MCF 10A (cell line): ENCODE measurements at places on chromosomes 4 and X. TPM values are rescaled to one million over a fixed set of nuclear protein-coding genes. Genes with fewer than 3 reads are reported as not detected.

DNA sequence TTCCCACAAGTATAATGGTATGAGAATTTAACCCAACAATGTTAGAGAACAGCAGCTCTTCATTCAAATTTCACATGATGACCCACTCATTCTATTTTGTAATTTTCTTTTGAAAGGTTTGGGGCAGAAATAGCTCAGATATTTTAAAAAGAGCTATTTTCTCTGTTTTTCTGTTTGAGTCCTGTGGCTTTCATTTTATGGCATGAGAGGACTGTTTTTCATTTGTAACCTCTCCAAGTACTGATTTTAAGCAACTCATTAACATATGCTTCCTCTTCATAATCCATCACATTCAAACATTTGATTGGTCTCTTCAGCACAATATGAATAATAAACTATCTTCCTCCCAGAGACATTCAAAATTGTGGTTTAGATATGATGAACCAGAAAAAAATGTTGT is 129.0 kb upstream of the TEX13A start:
- no peak overlapping the region for H3K27ac ChIP-seq
- peaks cover 2% of the 10 kb centered on the region for H3K27me3 ChIP-seq
- H3K4me1 ChIP-seq = no peaks in the 10 kb centered on the region
- H3K4me3 ChIP-seq = no peak overlapping the region
- DNase-seq = no peak

GRCh38 chrX:113522814-113523213 is 682.2 kb upstream of the AMOT start:
- no peaks in the 10 kb centered on the region for H3K36me3 ChIP-seq
- no peaks in the 10 kb centered on the region for H3K4me1 ChIP-seq

DNA sequence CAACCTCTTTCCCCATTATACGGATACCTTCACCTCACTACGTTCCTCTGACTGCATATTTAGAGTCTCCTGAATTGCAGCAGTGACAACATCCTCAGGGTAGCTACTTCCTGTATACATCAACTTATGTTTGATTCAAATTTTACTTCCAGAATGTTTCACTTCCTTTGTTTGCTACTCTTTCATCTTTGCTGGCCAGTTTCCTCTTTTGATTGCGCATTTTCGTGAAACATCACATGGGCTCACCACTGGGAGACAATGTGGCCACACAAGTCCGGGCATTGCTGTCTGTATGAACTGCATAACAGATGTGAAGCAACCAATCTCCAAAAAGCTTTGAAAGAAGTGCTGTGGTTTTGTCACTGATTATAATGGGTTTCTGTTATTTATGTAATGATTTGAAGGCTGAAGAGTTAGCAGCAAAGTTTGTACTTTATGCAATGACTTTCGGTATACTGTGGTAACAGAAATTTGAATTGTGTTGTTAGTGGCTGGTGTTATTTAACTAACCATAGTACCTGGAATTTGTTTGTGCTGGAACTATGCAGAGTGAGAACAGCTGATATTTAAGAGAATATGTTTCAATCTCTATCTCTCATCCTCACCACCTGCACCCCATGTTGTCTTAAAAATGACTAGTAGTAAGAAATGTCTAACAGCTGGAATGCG is 7.4 kb downstream of the SNCA start:
- no peak for DNase-seq
- H3K27ac ChIP-seq = peak overlapping the region; percentile 81
- peaks cover 24% of the 10 kb centered on the region for H3K36me3 ChIP-seq
- H3K4me1 ChIP-seq = peaks cover 17% of the 10 kb centered on the region

DNA sequence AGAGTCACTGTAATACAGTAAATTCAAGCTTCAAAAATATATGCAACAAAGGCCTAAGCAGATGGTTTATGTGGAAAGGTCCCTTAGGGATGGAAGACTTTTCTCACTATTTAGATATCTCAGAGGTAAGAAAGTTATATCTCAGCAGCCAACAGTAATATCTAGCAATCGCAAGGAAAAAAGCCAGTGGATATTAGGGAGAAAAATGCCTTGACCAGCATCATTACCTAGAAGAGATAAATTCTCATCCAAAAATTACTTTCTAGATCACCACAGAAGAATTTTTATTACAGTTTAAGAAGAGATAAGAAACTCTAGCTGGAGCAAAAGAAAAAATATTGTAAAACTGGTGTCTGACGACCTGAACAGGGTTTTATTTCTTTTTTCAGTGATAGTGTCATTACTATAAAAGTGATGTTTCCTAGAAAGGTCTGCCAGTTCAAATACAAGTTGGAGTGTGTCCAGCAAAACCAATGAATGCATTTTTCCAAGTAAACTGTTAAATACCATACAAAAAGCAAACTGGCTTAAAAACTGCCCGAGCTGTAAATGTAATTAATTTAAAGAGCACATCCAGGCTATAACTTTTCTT is 100.0 kb downstream of the ATP11C start:
- DNase-seq = no peak
- H3K4me3 ChIP-seq = no peak overlapping the region
- H3K36me3 ChIP-seq = no peaks in the 10 kb centered on the region
- peaks cover 6% of the 10 kb centered on the region for H3K4me1 ChIP-seq
- H3K27ac ChIP-seq = no peak overlapping the region
- no peaks in the 10 kb centered on the region for H3K27me3 ChIP-seq

The HAND2 gene
- not detected in 2 replicates for total RNA-seq

The ARMCX4 gene
- total RNA-seq = not detected in 2 replicates

DNA sequence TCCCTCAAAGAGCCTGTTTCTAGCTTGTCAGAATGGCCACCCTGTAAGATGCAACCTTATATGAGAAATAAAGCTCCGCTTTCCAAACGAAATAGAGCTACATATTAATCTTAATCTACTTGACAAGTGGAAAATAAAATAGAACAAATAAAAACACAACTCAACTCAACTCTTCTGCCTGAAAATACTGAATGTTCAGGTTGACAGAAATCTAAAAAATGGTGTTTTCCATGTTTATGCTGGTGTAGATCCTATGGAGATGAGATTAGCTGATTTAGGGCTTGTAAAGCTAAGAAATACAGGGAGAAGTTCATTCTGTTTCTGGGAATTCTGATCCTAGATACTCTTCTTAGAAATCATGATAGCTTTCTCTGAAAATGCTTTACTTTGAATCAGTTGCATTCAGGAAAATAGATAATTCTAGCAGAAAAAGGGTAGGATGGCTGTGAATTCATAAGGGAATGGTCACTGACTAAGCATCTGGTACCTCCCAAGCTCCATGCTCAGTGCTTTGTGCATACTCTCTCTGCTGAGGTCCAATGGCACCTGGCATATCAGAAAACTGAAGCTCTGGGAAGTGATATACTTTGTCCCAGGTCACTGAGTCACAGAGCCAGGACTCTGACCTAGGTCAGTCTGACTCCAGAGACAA is 89.2 kb upstream of the EXOC1L start:
- H3K4me1 ChIP-seq = peaks cover 6% of the 10 kb centered on the region
- no peak overlapping the region for H3K27ac ChIP-seq
- DNase-seq = no peak

The VSIG4 gene
- total RNA-seq = not detected in 2 replicates

The SPP1 gene
- total RNA-seq = not detected in 2 replicates

GRCh38 chrX:103063918-103064434 is at the start of gene BEX1:
BEX1 (minus strand) TSS chrX:103064171; CDS start chrX:103063274, 897 bp downstream.
- peak within 1 kb of the TSS; percentile 40 for H3K4me3 ChIP-seq
- H3K4me1 ChIP-seq = no peaks in the 10 kb centered on the region
- peaks cover 19% of the 10 kb centered on the region for H3K27me3 ChIP-seq

DNA sequence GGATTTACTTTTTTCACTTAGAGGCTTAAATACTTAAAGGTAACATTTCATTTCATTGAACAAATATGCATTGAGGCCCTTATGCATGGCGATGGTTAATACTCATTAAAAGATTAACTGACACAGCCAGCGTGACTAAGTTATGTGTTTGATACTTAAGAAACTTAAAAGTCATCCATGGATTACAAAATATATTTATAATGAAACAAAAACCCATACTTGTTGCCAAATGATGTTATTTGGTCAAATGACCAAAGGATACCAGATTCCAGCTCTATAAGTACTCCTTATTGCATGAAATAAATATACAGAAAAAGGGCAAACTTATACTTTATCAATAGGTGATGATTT is 26.7 kb downstream of the ZNF330 start:
- DNase-seq = no peak
- no peak overlapping the region for H3K27ac ChIP-seq
- no peaks in the 10 kb centered on the region for H3K36me3 ChIP-seq

GRCh38 chr4:37615059-37615719 is 71.0 kb downstream of the RELL1 start:
- no peak for DNase-seq
- H3K4me1 ChIP-seq = no peaks in the 10 kb centered on the region
- no peaks in the 10 kb centered on the region for H3K27me3 ChIP-seq
- H3K27ac ChIP-seq = no peak overlapping the region

The BCAP31 gene
- total RNA-seq = 197 and 203 TPM in 2 replicates

DNA sequence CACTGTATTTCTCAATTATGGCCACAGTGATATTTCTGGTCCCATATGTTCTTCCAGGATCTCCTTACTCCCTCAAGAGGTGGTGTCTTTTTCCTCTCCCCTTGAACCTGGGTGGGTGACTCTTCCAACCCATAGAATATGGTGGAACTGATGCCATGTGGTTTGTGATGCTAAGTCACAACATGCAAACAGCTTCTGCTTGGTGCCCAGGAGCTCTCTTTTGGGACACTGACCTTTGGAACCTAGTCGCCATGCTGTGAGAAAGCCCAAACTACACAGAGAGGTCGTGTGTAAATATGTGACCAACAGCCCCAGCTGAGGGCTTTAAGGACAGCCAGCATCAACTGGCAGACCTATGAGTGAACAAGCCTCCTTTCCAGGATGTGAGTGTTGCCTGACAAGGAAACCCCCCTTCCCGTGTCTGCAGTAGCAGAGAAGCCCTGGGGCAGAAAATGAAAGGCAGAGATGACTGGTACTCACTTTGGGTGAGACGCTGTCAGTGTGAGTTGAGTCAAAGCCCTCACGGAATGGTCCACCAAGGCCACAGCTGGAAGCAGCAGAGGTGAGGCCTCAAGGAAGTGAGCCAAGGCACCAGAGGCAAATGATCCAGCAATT is 223.4 kb downstream of the BCOR start:
- no peak for DNase-seq
- H3K4me1 ChIP-seq = peaks cover 11% of the 10 kb centered on the region
- peaks cover 50% of the 10 kb centered on the region for H3K27me3 ChIP-seq
- no peak overlapping the region for H3K27ac ChIP-seq
- no peak overlapping the region for H3K4me3 ChIP-seq
